ENCODE measurements at places on chromosomes 3 and 15. TPM values are rescaled to one million over a fixed set of nuclear protein-coding genes. Genes with fewer than 3 reads are reported as not detected.

Gene PRR20G
- not detected for total RNA-seq

Gene NTRK3
- not detected for total RNA-seq

Gene GJD2
- total RNA-seq, result not detected

Gene CLDN18
- not detected for total RNA-seq

Gene ALDH1A2
- total RNA-seq, result not detected

Gene NPAP1
- total RNA-seq, result not detected

Gene CD80
- total RNA-seq, result 14.1 TPM

Gene CCR1
- total RNA-seq, result 3.8 TPM

Gene TNNC1
- total RNA-seq, result 3.7 TPM

Gene CPNE9
- not detected for total RNA-seq

Gene CISH
- total RNA-seq, result 28.3 TPM

Gene TAMM41
- total RNA-seq, result 22.9 TPM

Gene CTXND1
- total RNA-seq, result not detected

Gene ADAMTS17
- 10.6 TPM for total RNA-seq

Gene MITF
- 3.8 TPM for total RNA-seq

Gene IQCH
- 1.2 TPM for total RNA-seq

Gene KBTBD13
- not detected for total RNA-seq

Gene ECE2
- not detected for total RNA-seq

Gene OSBPL10
- total RNA-seq, result 8.5 TPM

Gene CATSPER2
- total RNA-seq, result 5.4 TPM

Gene CHRM5
- not detected for total RNA-seq

Gene SEMA4B
- 23.4 TPM for total RNA-seq

Gene CHDH
- total RNA-seq, result 0.50 TPM

Gene RTP4
- total RNA-seq, result 2.4 TPM

Gene TMIE
- 0.86 TPM for total RNA-seq

Measured in T-helper 17 cell (primary cell).